ENCODE measurements at places on chromosomes 1 and 21.

- DNase-seq, result no peak
Observed at GRCh38 chr1:11934302-11935056, at the start of gene PLOD1. PLOD1 (plus strand) TSS chr1:11934717; CDS start chr1:11934780, 63 bp downstream.

- DNase-seq, result no peak
Observed at GRCh38 chr1:92399076-92399475, 87.6 kb downstream of the GFI1 start.

DNA sequence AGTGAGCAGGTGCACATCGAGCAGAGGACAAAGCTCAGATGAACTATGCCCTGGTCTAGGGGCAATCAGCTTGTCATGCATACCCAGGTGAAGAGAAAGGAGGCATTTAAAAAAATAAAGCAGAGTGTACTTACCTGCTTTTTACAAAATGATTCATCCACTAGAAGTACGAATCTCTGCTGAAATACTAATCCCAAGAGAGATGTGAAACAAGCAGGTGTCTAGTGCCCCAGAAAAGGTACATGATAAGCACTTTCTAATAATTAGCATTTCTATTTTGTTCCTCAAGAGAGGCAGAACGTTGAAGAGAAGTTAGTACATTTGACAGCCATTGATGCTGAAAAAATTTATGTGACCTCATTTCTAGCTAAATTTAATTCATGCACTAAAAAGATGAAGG, 31.1 kb downstream of the CHODL start:
- DNase-seq, result no peak

DNA sequence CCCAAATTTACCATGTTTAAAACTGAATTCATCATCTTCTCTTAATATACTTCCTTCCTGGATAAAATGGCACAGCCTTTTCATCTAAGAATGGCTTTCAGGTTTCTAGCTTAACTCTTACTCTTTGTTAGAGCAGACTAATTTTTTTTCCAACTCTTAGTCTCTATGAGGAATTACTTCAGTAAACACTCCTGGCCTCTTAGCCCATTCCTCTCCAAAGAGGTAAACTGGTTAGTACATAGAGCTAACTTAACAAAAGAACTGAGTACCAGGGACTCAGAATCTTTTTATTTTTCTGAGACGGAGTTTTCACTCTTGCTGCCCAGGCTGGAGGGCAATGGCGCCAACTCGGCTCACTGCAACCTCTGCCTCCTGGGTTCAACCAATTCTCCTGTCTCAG, 21.1 kb downstream of the FOXJ3 start:
- no peak for DNase-seq

- DNase-seq, result no peak
Observed at GRCh38 chr1:1162597-1163537, 10.8 kb upstream of the TTLL10 start.

DNA sequence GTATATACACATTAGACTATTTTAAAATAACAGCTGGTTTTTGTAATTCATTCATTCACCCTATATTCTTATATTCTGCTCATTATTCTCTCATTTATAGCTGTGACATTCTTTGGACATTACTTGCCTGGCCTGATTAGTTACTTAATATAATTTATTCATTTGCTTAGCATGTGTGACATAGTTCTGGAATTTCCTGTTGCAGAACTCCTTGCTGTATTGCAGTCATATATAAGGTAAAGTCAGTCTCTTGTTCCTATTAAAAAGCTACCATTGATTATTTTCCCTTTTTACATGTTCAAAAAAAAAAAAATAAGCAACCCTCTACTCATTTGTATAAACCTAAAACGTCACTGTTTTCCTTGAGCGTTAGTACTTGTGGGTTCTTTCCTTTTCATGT, 23.9 kb downstream of the GNAT2 start:
- DNase-seq, result no peak

GRCh38 chr1:98172578-98172977, 251.7 kb upstream of the DPYD start:
- no peak for DNase-seq

- DNase-seq, result no peak
Observed at GRCh38 chr1:175978926-175979325, 228.2 kb downstream of the COP1 start.

DNA sequence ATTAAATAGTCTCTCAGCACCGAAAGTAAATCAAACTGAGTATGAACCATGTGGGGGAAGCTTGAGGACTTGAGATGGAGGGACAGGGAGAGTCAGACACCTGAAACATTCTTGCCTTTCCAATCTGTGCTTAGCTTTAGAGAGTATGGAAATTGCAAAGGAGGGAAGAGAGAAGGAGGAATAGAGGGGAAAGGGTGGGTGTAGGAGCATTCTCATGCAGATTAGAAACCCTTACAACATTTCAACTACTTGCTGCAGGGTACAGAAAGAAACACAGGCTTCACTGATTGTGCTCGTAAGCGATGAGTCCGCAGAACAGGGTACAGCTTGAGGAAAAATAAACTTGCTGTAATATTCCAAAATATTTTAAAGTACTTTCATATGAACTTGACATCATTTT, 73.8 kb downstream of the NIBAN1 start:
- no peak for DNase-seq

- no peak for DNase-seq
Observed at GRCh38 chr1:15148475-15148874, 5.1 kb upstream of the TMEM51 start.

DNA sequence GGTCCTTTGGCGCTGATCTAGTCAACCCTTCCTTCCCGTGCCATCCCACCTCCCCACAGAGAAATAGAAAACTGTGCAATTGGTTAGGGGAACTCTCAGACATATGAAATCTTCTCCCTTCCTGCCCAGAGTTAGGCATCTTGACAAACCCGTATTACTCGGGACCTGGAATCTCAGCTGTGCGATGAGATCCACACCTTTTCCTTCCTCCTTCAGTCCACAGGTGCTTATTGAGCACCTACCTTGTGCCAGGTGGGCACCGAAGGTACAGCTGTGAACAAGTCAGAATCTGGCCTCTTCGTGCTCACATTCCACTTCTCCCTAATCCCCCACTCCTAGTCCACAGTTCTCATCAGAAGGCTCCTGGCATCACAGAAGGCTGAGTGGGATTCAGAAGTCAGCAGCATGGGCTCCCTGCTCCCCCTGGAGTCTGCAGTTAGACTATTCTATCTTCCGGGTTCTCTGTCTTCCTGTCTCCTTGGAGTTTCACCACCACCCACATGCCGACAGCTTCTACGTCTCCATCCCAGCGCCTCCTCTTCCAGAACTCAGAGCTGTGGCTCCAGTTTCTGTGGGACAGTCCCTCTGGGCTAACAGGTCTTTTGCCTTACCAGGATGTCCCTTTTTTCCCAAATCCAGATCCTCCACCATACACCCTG, 23.0 kb downstream of the KNCN start:
- DNase-seq, result no peak
